Endothelial cell of umbilical vein (primary cell): ENCODE measurements at places on chromosomes 12 and 14. TPM values are rescaled to one million over a fixed set of nuclear protein-coding genes. Genes with fewer than 3 reads are reported as not detected.

- no peak for DNase-seq
Observed at GRCh38 chr14:68386950-68387779, 405.7 kb downstream of the ZFP36L1 start.

- no peak for DNase-seq
Observed at GRCh38 chr12:132804426-132804861, 24.2 kb downstream of the GOLGA3 start.

DNA sequence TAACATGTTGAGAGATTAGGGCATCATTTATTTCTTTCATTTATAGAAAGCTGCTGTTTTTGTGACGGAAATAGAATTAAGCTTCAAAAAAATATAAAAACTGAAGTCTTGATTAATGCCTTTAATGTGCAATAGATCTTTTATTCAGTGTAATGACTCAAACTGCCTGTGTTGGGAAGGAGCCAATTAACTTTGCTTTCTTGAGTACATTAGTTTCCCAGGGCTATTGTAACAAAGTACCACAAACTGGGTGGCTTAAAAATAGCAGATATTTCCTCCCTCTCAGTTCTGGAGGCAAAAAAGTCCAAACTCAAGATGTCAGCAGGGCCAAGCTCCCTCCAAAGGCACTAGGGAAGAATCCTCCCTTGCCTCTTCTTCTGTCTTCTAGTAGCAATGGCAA, 36.6 kb downstream of the EID3 start:
- peak; percentile 41 for DNase-seq

GRCh38 chr12:66751432-66752113, 72.7 kb upstream of the GRIP1 start:
- DNase-seq, result no peak

- no peak for DNase-seq
Observed at GRCh38 chr12:70251226-70251625, 8.0 kb downstream of the CNOT2 start.

- DNase-seq, result no peak
Observed at GRCh38 chr14:104316723-104317491, 178.5 kb downstream of the KIF26A start.

GRCh38 chr12:52969828-52970569, 21.1 kb downstream of the KRT18 start:
- DNase-seq, result no peak

DNA sequence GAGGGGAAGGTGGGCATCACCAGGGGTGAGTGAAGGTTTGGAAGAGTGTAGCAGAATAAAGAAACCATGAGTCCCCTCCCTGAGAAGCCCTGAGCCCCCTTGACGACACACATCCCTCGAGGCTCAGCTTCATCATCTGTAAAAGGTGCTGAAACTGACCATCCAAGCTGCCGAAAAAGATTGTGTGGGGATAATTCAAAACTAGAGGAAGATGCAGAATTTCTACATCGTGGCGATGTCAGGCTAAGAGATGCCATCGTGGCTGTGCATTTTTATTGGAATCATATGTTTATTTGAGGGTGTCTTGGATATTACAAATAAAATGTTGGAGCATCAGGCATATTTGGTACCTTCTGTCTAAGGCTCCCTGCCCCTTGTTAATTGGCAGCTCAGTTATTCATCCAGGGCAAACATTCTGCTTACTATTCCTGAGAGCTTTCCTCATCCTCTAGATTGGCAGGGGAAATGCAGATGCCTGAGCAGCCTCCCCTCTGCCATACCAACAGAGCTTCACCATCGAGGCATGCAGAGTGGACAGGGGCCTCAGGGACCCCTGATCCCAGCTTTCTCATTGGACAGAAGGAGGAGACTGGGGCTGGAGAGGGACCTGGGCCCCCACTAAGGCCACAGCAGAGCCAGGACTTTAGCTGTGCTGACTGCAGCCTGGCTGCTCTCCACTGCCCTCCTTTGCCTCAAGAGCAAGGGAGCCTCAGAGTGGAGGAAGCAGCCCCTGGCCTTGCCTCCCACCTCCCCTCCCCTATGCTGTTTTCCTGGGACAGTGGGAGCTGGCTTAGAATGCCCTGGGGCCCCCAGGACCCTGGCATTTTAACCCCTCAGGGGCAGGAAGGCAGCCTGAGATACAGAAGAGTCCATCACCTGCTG, 7.0 kb downstream of the SERPINA1 start:
- no peak for DNase-seq

GRCh38 chr12:52363111-52363679, 4.1 kb downstream of the KRT85 start:
- no peak for DNase-seq

DNA sequence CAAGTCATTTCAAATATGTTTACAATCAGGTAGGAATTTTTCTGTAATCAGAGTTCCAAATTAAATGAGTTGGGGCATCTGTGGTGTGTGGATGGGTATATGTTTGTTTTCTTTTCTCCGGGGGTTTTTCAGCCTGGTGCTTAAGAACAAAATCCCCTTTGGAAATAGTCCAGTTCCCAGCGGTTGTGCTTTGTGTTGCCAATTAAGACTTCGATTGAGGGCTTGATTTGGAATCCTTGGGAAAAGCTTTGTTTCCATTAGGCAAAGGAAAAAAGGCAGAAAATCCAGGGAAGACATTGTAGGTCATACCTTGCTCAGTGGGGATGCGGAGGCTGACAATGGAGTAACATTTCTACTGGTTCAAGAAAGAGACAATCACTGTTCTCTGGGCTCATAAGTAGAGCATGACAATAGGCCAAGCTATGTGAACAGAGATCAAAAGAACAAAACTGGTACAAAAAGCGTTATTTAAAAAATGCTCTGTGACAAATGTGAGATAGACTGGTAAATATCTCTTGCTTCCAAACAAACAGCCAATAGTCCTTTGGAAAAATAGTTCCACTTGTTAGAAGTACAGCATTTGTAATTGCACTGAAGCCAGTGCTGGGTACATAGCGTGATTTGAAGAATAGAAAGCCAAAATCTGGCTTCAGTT, 79.7 kb downstream of the EML1 start:
- peak; percentile 4 for DNase-seq

DNA sequence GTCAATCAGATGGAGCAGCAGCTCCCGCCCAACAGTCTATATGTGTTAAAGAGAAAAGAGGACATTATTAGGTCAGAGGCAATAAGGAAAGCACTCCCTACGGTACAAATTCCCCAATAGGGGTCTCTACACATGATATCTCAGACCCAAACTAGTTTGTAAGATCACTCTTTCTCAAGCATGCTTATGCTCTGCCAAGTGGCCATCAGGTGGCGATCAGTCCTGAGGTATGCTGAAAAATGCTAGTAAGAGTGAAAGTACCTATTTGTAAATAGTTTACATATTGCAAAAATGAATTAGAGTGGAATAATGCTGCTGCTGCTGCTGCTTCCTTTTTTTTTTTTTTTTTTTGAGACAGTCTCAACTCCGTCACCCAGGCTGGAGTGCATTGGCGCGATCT, 61.0 kb downstream of the CPM start:
- peak; percentile 11 for DNase-seq

GRCh38 chr12:238116-238515, 24.2 kb upstream of the SLC6A12 start:
- no peak for DNase-seq

DNA sequence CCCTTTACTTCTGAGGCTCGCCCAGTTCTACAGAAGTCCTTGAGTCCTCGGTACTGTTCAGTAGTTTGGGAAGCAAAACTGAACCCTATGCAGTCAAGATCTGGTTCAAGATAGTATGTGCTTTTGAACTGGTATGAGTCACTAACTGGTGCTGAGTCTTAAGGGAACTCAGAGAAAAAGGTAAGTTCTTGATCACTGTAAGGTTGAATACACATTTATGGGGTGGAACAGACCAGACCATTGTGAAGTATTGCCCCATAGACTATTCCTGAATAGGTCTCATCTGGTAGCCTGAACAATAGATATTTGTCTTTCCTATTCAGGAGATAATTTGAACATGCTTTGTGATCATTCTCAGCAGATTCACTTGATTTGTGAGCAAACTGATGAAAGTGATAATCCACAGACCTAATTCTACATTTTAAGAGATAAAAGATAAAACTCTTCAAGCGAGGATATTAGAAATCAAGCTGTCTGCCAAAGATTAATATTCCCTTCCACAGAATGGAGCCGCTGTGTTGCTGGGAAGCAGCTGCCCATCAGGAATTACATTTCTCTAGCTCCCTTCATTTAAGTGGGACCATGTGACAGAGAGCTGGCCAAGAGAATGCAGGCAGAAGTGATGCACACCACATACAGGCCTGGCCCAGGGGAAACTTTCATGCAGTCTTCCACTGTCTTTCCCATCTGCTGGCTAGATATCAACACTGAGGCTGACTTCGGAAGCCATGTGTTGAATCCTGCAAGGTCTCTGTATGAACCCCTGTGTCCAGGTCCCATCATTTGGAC, 369.8 kb upstream of the GARIN6 start:
- DNase-seq, result no peak

GRCh38 chr12:41932470-41932991, 212.1 kb downstream of the GXYLT1 start:
- DNase-seq, result peak; percentile 90

DNA sequence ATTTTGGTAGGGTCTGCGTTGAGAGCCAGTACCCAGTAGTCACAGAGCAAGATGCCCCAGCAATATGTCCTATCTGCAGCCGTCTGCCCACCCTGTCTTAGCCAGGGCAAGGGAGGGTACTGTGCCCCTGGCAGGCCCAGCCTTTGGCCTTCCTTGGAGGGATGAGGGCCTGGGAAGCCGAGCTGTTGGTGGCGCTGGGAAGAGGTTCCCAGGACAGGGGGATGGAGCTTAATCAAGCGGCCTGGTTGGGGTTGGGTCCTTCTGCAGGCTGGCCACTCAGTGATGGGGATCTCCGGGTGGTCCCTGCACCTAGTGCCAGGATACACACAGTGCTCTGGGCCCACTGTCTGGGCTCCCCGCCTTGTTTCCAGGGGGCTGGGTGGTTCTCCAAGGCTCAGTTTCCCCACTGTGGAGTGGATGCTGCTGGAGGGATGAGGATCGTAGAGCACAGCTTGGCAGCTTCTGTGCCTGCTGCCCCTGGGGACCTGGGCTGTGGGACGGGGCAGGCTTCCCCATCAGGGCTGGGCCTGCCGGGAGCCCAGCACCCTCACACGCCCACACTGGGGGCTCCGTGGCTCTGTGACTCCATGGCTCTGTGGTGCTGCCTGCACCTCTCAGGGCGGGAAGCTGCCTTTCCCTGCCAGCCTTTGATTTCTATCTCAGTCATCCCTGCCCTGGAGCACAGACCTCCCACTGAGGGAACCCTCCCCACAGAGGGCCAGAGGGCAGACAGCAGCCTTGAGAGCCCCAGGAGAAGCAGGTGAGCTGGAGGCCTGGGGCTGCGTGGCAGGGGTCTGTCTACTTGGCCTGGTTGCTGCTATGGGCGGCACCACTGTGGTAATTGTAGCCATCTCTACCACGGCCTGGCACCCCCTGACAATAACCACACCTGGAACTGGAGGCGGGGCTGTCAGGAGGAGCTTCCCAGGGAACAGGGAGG, 357.0 kb downstream of the TMEM121 start:
- no peak for DNase-seq

GRCh38 chr12:55675666-55676065, 32.0 kb downstream of the ITGA7 start:
- no peak for DNase-seq

DNA sequence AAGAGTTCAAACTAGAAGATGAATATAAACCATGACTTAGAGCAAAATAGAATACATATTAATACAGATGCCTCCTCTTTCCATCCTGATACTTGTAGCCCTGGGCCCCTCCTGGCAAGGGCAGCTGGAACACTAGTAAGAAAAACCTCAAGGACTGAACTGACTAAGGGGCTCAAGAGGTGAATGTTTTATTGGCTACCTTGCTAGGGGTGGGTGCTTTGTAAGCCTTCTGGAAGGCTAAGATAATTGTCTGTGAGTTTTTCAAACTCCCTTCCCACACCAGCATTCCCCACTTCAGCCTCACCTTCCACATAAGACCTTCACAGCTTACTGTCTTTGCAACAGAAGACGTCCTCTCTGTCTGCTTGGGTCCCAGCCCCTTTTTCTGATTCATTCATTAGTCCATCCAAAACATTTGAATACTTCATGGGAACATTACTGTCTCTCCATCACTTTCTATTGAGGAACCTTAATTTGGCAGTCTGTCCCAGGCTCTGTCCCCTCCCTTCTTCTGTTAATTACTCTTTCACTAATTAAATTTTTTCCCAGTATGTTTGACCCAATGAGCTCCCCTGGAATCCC, 1.1 kb upstream of the MARCHF9 start:
- DNase-seq, result no peak

DNA sequence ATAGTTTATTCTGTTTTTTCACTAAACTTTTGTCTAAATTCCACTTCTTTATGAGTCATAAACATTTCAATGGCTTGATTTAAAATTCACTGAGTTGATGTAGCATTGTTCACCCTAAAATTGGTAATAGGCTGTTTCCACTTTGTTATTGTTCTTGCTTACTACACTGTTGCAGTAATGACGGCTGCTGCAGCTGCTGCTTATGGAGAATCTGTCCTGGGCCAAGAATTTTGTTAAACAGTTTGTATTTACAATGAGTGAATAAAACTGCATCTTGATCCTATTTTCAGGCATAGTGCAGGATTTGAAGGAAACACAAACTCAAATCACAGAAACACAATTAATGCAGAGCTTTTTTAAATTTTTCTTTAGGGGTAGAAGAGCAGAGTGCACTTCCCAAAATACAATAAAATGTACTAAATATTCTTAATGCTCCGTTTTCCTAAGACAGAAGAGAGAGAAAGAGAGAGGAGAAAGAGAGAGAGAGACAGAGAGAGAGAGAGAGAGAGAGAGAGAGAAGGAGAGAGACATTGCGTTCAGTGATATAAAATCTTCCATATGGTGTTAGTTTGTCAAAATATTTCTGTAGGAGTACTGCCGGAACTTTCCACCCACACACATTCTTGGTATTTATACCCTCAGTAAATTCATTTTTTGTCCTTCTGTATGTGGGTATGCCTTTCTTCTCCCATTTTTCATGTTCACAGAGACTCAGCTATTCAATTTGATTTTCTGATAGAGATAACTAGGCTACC, 266.4 kb downstream of the LRFN5 start:
- DNase-seq, result no peak

RAD51AP1 gene
- 23.1 and 23.4 TPM in 2 replicates for total RNA-seq

LHX5 gene
- total RNA-seq, result not detected in 2 replicates

PPFIA2 gene
- not detected in 2 replicates for total RNA-seq

SERPINA12 gene
- total RNA-seq, result not detected in 2 replicates

SDR9C7 gene
- not detected in 2 replicates for total RNA-seq

TEAD4 gene
- total RNA-seq, result 39.4 and 46.0 TPM in 2 replicates

DTX1 gene
- total RNA-seq, result 0.14 and 0.22 TPM in 2 replicates

LRP1-AS gene
- total RNA-seq, result not detected in 2 replicates

SLC2A3 gene
- total RNA-seq, result 13.9 and 25.7 TPM in 2 replicates
